ENCODE measurements at places on chromosomes 5 and 9.

DNA sequence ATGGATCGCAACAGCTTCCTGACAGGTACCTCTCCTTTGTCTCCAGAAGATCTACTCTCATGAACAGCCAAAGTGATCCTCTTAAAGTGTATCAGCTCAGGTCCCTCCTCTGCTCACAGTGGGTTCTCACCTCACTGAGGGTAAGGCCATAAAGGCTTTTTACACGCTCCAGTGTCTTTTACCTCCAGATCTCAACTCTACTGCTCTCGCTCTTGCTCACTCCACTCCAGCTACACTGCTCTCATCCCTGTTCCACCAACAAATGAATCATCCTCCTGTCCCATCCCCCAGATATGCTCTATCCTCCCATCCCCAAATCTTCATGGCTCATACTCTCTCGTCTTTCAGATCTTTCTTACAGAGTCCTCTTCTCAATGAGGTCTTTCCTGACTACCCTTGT lies 248.6 kb upstream of the EFNA5 start:
- DNase-seq: no peak

- DNase-seq: no peak
These were observed 55.7 kb downstream of the VCAN start for GRCh38 chr5:83527221-83527620.

- no peak for DNase-seq
These were observed 296.6 kb upstream of the RASA1 start for GRCh38 chr5:86971034-86971571.

DNA sequence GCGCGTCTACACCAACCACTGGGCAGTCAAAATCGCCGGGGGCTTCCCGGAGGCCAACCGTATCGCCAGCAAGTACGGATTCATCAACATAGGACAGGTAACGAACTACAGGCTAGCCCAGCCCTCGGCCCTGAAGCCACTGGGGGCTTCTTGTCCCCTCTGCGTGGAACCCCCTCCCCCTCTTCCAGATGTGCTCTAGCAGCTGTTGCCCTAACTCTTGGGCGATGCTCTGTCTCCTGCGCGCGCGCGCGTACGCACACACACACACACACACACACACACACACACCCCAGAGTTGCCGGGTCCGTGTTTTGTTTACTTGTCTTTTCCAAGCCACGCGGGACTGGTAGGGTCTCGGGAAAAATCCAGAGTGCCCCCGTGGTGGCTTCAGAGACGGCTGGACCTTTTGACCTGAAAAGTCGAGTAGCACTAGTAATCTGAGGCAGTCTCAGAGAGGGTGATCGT lies 836 bp downstream of the PCSK5 start:
- DNase-seq: no peak

- DNase-seq: no peak
These were observed 446.8 kb downstream of the CCDC171 start for GRCh38 chr9:15999422-16000339.

DNA sequence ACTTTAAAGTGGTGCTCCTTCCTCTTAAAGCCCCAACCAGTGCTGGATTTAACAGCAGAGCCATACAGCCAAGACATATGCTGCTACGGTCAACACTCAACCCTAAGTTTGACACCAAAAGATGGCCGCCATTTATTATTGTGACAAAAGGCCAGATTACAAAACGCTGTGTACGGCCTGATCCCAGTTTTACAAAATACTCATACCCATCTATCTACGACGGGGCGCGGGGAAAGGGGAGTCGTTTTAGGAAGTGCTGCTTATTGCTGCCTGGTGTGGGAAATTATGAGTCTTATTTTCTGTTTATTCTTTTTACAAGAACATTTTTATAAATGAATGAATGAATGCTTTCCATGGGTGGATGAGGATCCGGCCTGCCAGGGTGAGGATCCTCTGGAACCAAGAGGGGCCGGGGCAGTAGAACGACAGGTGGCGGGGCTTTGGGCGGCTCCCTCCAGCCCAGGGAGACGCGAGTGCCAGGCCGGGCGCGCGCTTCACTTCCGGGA lies 457 bp upstream of the IDNK start:
- no peak for DNase-seq
